ENCODE measurements at places on chromosomes 5 and 9.
A peak's percentile ranks its signal among the peaks of the same experiment; 100 is the strongest.

GRCh38 chr5:132829742-132830435 lies 558 bp downstream of the SHROOM1 start:
- peak overlapping the region; percentile 93 for H3K27ac ChIP-seq
- DNase-seq = peak; percentile 63
- no peaks in the 10 kb centered on the region for H3K36me3 ChIP-seq
- peaks cover 54% of the 10 kb centered on the region for H3K27me3 ChIP-seq
- H3K4me3 ChIP-seq = peak overlapping the region; percentile 93

DNA sequence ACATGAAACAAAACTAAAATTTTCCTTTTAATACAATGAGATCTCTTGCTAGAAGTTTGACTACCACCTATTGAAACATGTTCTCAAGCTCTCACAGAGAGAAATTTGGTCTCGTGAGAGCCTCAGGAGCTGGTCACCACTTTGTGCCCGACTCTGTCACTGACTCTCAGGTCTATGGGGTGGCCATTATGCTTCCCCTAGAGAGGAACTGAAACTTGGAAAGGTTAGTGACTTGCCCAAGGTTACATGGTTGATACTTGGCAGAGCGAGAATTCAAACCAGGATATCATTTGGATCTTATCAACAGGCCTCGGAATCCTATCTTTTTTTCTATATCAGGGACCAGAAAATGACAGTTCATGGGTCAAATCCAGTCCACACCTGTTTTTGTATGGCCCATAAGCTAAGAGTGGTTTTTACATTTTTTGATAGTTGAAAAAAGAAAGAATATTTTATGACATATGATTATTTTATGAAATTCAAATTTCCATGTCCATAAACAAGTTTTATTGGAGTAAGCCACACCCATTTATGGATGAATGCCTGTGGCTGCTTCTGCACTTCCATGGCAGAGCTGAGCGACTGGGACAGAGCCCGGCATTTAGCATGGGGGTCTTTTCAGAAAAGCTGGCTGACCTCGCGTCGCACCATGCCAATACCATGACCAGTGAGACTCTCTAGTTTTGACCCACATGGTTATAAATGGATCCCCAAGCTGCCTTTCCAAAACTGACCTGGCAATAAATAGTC lies 44.8 kb upstream of the EQTN start:
- H3K4me1 ChIP-seq = peaks cover 17% of the 10 kb centered on the region
- no peaks in the 10 kb centered on the region for H3K27me3 ChIP-seq
- H3K27ac ChIP-seq = peak overlapping the region; percentile 9
- H3K4me3 ChIP-seq = no peak overlapping the region
- H3K36me3 ChIP-seq = peaks cover 4% of the 10 kb centered on the region

- no peak for DNase-seq
- no peaks in the 10 kb centered on the region for H3K4me1 ChIP-seq
- no peaks in the 10 kb centered on the region for H3K36me3 ChIP-seq
- H3K27ac ChIP-seq = no peak overlapping the region
- no peak overlapping the region for H3K4me3 ChIP-seq
- H3K27me3 ChIP-seq = no peaks in the 10 kb centered on the region
Measured at GRCh38 chr9:1273859-1274258, 223.7 kb downstream of the DMRT2 start.

- peaks cover 2% of the 10 kb centered on the region for H3K36me3 ChIP-seq
- H3K4me1 ChIP-seq = peaks cover 30% of the 10 kb centered on the region
- peak overlapping the region; percentile 83 for H3K27ac ChIP-seq
- no peak overlapping the region for H3K4me3 ChIP-seq
Measured at GRCh38 chr9:78605041-78606000, 308.4 kb downstream of the PSAT1 start.

GRCh38 chr9:132166599-132166998 lies 4.7 kb downstream of the NTNG2 start:
- peaks cover 4% of the 10 kb centered on the region for H3K36me3 ChIP-seq
- no peak for DNase-seq
- H3K4me3 ChIP-seq = no peak overlapping the region

DNA sequence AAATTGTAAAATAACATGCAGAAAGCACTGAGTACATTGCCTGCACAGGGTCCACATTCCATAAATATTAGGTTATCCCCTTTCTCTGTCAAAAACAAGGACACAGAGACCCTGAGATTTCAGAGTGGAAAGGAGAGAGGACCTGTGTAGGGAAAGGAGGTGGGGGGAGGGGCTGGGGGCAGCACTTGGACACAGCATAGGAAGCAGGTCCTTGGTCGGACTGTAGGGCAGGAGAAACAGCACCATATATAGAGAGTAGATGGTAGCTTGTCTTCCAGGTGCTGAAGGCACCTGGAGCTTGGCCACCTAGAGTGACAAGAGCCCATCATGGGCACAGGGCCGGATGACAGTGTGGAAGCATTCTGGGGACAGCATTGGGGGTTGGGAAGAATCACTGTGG lies 2.4 kb downstream of the TPM2 start:
- DNase-seq = no peak
- no peaks in the 10 kb centered on the region for H3K36me3 ChIP-seq
- H3K4me1 ChIP-seq = peaks cover 18% of the 10 kb centered on the region
- H3K27me3 ChIP-seq = no peaks in the 10 kb centered on the region

- peaks cover 5% of the 10 kb centered on the region for H3K27me3 ChIP-seq
- no peak overlapping the region for H3K4me3 ChIP-seq
- no peaks in the 10 kb centered on the region for H3K36me3 ChIP-seq
- H3K27ac ChIP-seq = no peak overlapping the region
- peaks cover 9% of the 10 kb centered on the region for H3K4me1 ChIP-seq
- DNase-seq = no peak
Measured at GRCh38 chr5:42720251-42720650, 36.4 kb upstream of the CCDC152 start.

DNA sequence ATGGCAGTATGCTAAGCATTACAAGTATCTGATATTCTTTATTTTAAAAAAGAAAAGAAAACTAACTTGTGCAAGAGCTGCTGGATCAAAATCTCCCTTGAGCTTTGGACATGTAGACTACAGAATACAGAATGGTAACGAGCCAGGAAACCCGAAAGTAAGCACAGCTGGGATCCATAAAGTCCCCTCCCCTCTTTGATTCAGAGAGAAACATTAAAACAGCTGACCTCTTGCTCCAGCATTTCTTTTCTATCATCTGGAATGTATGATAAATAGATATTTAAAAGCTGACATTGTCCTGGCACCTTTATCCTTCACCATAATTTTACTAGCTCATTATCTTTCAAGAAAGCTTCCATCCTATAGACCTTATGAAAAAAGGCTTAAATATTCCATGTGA lies 28.2 kb upstream of the LPAR1 start:
- no peak overlapping the region for H3K27ac ChIP-seq
- H3K4me1 ChIP-seq = no peaks in the 10 kb centered on the region

DNA sequence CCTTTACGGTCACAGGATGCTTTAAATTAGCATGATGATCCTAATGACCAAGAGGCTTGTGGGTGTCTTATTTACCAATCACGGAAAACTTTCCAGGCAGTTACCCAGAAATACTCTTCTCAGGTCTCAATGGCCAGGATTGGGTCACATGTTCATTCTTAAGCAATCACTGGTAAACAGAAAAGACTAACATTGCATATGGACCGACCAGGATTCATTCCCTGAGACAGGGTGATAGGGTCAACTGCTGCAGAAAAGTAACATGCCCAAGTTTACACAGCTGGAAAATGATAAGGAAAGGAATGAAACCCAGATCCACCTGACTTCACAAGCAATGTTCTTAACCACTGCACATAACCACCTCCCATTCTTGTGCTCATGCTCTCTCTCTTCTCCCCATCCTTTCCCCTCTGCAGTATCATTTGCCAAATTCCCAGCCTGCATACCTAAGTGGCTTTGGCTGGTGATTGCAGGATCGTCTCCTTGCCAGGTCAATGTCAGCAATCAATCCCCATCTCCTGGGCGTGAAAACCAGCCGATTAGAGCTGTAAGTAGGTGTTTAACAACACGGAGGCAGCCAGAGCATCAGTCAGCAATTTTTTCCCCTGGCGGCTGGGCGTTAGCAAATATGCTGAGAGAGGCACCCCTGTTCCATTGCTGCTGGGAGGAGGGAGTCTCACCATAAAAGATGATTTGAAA lies 219.4 kb downstream of the NMUR2 start:
- no peak for DNase-seq
- H3K27me3 ChIP-seq = peaks cover 9% of the 10 kb centered on the region
- no peaks in the 10 kb centered on the region for H3K4me1 ChIP-seq
- no peak overlapping the region for H3K27ac ChIP-seq

DNA sequence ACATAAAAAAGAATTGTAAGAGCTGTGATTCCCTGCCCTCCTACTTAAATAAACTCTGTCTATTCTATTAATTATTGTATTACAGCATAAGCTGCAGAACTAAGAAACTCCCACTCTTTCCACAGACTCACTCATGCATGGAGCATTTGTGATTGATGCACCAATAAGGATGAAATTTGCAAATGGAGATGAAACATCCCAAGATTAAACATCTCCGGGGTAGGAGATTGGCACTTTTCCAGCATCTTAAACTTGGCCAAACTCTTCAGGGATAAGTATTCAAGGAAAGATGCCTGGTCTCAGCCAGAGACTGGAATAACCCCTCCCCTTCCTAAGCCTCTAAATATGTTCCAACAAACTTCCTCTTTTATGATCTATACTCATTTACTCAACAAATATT lies 472.0 kb downstream of the ACTL7B start:
- H3K4me1 ChIP-seq = no peaks in the 10 kb centered on the region
- H3K36me3 ChIP-seq = no peaks in the 10 kb centered on the region
- no peak overlapping the region for H3K4me3 ChIP-seq
- H3K27me3 ChIP-seq = peaks cover 8% of the 10 kb centered on the region
- no peak for DNase-seq
- no peak overlapping the region for H3K27ac ChIP-seq

DNA sequence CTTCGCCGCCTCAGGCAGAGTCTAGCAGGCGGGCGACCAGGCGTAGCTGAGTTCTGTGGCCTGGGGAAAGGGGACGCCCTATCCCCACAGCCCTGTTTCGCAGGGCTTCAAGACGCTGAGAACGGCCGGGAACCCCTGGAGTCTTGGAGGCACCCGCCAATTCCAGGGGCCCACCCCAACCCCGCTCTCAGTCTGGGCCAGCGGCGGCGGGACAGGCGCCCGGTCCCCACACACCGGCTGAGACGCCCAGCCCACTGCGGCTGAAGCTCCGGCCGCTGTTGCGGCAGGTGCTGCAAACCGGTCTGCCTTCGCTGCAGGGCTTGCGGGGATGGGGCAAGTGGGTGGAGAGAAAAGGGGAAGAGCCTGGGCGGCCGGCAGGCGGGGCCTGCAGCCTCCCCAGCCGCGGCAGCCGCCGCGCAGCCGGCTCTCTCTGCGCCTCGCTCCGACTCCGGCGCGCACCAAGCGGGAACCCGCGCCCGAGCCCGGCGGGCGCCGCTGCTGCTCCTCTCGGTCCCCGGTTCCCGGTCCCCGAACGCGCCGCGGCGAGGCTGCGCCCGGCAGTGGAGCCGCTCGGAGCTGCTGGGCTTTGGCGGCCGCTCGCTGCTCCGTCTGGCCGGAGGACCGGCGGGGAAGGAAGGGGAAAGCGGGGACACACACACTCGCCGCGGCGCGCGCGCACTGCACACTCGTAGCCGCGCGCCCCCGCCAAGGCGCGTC lies at the start of gene PIP5K1B:
Gene PIP5K1B (plus strand): TSS at position 427 of the 717 bp plus-strand sequence. CDS start 117,375 bp downstream, outside the sequence.
- DNase-seq = peak; percentile 80
- H3K27me3 ChIP-seq = no peaks in the 10 kb centered on the region
- H3K36me3 ChIP-seq = peaks cover 18% of the 10 kb centered on the region
- H3K27ac ChIP-seq = peak within 1 kb of the TSS; percentile 94
- H3K4me3 ChIP-seq = peak within 1 kb of the TSS; percentile 95
- peaks cover 25% of the 10 kb centered on the region for H3K4me1 ChIP-seq

DNA sequence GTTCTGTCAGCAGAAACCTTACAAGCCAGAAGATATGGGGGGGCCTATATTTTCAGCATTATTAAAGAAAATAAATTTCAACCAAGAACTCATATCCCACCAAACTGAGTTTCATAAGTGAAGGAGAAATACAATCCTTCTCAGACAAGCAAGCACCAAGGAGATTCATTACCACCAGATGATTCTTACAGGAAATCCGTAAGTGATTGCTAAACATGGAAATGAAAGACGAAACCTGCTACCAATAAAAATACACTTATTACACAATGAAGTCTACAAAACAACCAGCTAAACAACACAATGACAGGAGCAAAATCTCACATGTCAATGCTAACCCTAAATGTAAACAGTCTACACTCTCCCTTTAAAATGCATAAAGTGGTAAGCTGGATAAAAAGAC lies 17.8 kb upstream of the C9orf72 start:
- H3K4me3 ChIP-seq = no peak overlapping the region
- H3K36me3 ChIP-seq = peaks cover 3% of the 10 kb centered on the region
- no peak for DNase-seq
- H3K27ac ChIP-seq = no peak overlapping the region

DNA sequence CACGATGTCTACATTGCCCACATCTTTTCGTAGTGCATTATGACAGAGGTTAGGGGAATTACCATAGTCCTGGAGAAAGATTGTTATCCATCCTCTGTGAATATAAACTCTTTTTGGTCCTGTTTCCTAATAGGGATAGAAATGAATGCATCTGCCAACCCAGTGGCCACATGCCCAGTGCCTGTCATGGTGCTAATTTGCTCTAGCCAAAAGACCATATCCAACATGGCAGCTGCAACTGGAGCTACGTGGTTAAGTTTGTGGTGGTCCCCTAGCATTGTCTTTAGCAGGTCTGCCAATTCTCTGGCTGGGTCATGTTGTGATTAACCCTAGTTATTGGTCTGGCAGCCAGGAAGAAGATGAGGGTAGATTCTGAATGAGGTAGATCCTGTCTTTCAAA lies 87.5 kb downstream of the FGF18 start:
- no peak overlapping the region for H3K4me3 ChIP-seq
- no peaks in the 10 kb centered on the region for H3K4me1 ChIP-seq
- H3K36me3 ChIP-seq = no peaks in the 10 kb centered on the region
- DNase-seq = no peak
- H3K27ac ChIP-seq = no peak overlapping the region

DNA sequence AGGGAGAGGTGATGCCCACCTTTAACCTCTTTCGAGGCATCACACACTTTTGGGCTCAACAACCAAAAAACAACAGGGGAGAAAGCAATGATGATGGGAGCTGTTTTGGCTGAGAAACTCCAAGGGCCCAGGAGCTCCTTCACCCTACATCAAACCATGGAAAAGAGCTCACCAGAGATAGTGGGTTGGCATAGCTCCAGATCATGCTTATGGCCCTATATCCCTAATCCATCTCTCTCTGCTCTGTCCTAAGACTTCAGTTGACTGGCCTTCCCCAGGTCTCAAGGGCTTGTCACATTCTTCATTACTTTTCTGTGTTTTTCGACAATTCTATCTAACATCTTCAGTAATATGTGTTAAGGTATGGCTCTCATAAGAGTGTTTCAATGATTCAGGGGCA lies 5.7 kb upstream of the CTSL start:
- no peak overlapping the region for H3K27ac ChIP-seq
- no peak for DNase-seq
- no peaks in the 10 kb centered on the region for H3K36me3 ChIP-seq
- no peaks in the 10 kb centered on the region for H3K4me1 ChIP-seq

- no peak overlapping the region for H3K27ac ChIP-seq
- H3K4me3 ChIP-seq = no peak overlapping the region
- DNase-seq = no peak
- no peaks in the 10 kb centered on the region for H3K4me1 ChIP-seq
Measured at GRCh38 chr5:79151942-79152671, 40.5 kb downstream of the BHMT start.
